ENCODE measurements at places on chromosomes 3 and 15. TPM values are rescaled to one million over a fixed set of nuclear protein-coding genes. Genes with fewer than 3 reads are reported as not detected.

The CCR2 gene
- 0.41 TPM for total RNA-seq

The SUSD5 gene
- total RNA-seq = 2.0 TPM

The BUB1B gene
- 11.4 TPM for total RNA-seq

The PODXL2 gene
- 182 TPM for total RNA-seq

The WNT5A gene
- total RNA-seq = 7.3 TPM

The PIGZ gene
- total RNA-seq = 2.9 TPM
